ENCODE measurements at places on chromosomes 4 and X.

- DNase-seq = no peak
These were observed 11.8 kb upstream of the DTHD1 start for GRCh38 chr4:36269533-36270173.

GRCh38 chrX:8673201-8673600, 58.7 kb downstream of the ANOS1 start:
- no peak for DNase-seq

DNA sequence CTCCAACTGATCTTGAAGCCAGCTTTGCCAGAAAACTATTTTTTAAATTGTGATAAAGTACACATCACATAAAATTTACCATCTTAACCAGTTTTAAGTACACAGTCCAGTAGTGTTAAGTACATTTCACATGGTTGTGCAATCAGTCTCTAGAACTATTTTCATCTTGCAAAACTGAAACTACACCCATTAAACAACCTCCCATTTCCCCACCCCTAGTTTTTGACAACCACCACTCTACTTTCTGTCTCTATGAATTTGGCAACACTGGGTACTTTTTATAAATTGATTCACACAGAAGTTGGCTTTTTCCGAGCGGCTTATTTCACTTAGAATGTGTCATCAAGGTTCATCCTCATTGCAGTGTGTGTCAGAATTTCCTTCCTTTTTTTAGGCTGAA, 31.0 kb downstream of the TRPC5 start:
- no peak for DNase-seq

GRCh38 chr4:112560084-112560483, 44.1 kb upstream of the NEUROG2 start:
- DNase-seq = no peak

DNA sequence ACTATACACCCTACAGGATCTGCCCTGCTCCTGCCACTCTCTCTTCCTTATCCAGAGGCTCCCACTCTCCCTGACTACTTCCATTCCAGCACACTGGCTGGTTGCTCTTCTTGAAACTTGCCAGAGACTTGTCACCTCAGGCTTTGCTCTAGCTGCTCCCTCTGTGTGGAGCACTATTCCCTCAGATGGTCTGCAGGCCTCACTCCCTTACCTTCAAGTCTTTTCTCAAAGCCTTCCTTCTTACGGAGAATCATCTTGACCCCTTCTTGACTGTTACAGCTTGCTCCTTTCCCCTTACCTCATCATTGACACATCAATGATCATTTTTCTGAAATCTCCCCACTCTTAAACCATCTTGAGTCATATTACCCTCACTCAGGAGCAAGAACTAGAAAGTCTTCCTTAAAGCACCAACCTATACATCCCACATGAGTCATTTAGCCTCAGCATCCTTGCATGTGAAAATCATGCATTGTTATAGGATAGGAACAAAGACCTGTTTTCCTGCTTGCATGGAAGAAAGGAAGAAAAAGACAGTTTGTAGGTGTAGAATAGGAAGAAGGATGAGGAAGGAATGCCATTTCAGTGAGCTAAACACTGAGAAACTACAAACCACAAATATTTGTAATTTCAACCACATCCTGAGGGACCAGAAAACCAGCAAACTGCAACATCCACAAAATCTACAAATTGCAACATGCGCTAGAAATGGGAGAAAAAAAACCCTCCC, 55.7 kb downstream of the ANTXR2 start:
- DNase-seq = no peak

DNA sequence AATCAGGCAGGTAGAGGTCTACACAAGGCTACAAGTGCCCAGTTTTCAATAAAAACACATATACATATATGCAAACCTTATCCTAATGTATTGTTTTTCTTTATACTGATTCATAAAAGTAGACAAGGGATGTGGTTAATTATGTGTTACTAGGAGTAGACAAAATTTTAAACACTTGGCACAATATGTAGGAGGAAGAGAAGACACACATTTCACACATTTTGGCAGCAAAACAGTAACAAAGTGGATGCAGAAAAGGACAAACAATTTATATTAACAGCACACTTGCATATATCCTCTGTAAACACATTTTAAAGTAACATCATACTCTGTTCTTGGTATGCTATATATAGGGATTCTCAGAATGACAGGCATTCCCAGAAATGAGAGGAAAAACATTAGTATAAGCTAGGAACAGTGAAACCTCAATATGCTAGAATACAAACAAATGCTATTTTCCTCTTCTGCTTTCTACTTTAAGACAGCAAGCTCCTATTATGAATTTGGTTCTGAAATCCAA, 63.8 kb downstream of the GPRIN3 start:
- no peak for DNase-seq

DNA sequence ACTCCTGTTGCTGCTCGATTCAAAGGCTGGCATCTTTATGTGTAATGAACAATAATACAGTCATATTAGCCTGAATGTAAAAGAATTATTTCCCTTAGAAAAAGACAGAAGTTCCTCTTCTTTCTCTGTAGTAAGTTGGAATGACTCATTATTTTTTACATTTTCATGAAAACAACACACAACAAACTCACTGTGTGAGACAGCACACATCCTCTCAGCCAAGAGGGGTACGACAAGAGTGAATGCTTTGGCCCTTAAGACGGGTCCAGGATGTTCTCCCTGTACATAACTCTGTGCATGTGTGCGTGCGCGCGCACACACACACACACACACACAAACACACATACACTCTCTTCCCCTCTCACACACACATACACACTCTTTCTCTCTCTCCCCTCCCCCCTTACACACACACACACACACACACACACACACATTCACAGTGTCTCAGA, 72.8 kb downstream of the MANBA start:
- DNase-seq = no peak

DNA sequence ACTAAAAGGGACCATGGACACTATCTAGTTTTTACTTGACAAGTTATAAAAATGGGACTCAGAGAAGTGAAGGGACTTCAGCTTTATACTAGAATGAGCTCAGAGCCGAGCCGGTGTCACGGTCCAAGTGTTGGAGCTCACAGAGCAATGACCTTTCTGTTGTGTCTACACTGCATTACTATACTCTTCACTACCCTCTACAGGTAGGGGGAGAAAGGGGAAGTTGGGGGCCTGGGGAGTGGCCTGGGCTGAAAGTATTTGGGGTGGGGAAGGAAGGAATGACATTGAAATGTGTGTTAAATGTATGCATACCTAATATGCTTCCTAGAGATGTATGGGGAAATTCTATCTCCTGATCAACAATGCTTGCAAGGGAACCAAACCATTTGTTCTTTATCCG, 48.8 kb upstream of the HHIP start:
- DNase-seq = no peak

DNA sequence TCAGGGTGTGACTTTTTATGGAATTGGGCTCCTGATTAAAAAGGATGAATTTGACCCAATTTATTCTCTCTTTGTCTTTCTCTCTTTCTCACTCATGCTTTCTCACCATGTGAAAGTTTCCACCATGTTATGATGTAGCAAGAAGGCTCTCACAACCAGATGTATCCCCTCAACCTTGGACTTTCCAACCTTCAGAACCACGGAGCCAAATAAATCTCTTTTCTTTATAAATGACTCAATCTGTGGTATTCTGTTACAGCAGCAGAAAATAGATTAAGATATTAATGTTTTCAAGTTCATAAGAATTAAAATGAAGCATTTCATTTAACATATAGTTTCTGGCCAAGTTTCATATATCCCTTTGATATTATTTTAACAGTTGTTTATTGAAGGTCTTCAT, 698.5 kb downstream of the TRAM1L1 start:
- no peak for DNase-seq
